ENCODE measurements at places on chromosomes 4 and X. TPM values are rescaled to one million over a fixed set of nuclear protein-coding genes. Genes with fewer than 3 reads are reported as not detected.
A peak's percentile ranks its signal among the peaks of the same experiment; 100 is the strongest.

Gene SPACA5B
- total RNA-seq: not detected

Gene HERC5
- total RNA-seq: 1.3 TPM

DNA sequence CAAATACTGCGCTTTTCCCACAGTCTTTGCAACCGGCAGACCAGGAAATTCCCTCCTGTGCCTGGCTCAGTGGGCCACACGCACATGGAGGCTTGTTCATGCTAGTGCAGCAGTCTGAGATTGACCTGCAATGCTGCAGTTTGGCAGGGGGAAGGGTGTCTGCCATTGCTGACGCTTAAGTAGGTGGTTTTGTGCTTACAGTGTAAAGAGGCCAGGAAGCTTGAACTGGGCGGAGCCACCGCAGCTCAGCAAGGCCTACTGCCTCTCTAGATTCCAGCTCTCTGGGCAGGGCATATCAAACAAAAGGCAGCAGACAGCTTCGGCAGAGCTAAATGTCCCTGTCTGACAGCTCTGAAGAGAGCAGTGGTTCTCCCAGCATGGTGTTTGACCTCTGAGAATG, 390.5 kb upstream of the TECRL start:
- H3K27me3 ChIP-seq: no peaks in the 10 kb centered on the region
- H3K27ac ChIP-seq: no peak overlapping the region
- H3K4me1 ChIP-seq: no peaks in the 10 kb centered on the region
- H3K36me3 ChIP-seq: no peaks in the 10 kb centered on the region
- no peak for DNase-seq

GRCh38 chrX:64758047-64758446, 218.2 kb downstream of the ZC4H2 start:
- DNase-seq: no peak
- peaks cover 2% of the 10 kb centered on the region for H3K27me3 ChIP-seq
- H3K27ac ChIP-seq: no peak overlapping the region
- no peak overlapping the region for H3K4me3 ChIP-seq
- H3K4me1 ChIP-seq: no peaks in the 10 kb centered on the region

DNA sequence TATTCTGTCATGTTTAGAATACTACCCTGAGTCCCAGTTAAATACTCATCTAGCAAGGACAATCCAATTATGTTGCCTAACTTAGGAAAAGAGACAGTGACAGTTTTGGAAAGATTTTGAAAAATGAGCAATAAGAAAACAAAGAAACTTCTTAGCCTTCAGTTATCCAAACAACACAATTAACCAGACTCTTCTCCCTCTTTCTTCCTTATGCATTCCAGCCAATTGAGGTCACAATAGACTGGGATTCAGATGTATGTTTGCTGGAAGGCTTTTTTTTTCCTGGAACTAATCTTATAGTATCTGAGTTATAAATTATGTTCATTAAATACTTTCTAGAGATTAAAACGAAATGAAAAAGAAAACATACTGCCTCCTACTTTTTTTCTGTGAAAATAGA, 109.6 kb downstream of the GUCY2F start:
- H3K27ac ChIP-seq: no peak overlapping the region
- no peaks in the 10 kb centered on the region for H3K36me3 ChIP-seq
- no peaks in the 10 kb centered on the region for H3K27me3 ChIP-seq
- no peaks in the 10 kb centered on the region for H3K4me1 ChIP-seq
- DNase-seq: no peak

DNA sequence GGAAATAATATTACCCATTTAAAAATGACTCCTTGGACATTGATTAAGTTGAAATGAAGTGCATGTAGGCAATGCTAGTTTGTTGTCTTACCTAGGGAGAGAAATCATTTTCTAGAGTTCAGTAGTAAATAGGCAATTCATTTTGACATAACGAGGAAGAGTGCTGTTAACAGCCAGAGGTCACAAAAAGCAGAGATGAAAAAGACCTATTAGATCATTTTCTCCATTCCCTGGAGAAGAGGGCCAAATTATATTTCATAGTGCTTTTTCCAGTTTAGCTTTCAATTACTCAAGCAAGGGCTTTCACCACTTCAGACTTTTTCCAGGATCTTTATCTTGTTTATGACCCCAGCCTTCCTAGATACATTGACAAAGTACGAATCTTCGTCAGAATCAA, 374.3 kb upstream of the GALNT7 start:
- no peak overlapping the region for H3K4me3 ChIP-seq
- H3K27ac ChIP-seq: no peak overlapping the region
- H3K36me3 ChIP-seq: no peaks in the 10 kb centered on the region

DNA sequence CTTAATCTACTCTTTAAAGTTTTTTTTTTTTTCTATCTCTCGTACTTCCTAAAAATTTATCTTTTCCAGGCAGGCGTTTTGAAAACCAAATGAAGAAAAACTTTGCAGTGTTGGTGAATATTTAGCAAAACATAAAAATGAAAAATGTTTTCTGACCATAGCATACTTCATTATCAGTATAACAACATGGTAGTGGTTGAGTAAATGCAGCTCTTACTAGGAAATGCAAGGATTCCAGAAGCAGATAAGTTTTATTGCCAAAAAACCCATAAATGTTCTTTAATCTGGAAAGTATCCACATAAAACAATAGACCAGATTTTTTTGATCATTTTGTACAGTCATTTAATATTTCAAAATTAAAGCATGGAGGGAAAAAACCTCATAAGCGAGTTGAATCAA, 136.9 kb upstream of the GUCY1A1 start:
- no peak for DNase-seq
- no peak overlapping the region for H3K4me3 ChIP-seq
- H3K27me3 ChIP-seq: no peaks in the 10 kb centered on the region
- H3K4me1 ChIP-seq: no peaks in the 10 kb centered on the region

DNA sequence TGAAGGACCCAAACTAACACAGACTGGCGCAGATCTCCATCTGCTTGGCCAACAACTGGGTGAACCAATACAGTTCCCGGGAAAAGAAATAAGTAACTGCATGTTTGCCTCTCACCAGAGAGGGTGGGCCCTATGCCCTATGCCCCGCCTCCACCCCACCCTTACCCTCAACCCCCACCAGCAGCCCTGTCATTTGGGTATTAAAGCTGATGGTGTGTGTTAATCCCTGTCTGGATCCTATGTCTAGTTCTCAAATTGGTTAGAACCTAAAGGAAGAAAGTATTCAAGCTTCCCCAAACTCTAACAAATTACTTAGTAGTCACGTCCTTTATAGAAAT, 19.0 kb downstream of the SMPX start:
- H3K27me3 ChIP-seq: no peaks in the 10 kb centered on the region
- peaks cover 29% of the 10 kb centered on the region for H3K4me1 ChIP-seq
- H3K27ac ChIP-seq: peak overlapping the region; percentile 92
- H3K4me3 ChIP-seq: no peak overlapping the region
- DNase-seq: no peak
- H3K36me3 ChIP-seq: no peaks in the 10 kb centered on the region

DNA sequence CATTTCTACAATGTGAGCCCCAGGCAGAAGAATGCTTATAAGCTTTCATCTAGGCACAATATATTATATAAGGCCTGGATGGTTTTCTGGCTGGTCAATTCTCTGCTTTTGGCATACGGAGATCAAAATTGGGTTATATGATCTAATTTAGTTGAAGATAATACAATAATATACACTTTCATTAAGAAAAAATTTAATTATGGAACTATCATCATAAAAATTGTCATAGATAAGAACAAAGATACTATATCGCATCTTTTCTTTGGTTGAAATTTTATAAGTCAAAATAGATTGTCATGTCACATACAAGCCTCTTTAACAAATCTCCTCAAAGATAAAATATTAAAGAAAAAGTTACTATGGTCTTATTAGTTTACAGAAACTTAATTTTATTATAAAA, 17.1 kb downstream of the DMD start:
- H3K4me3 ChIP-seq: no peak overlapping the region
- no peak for DNase-seq
- H3K4me1 ChIP-seq: peaks cover 30% of the 10 kb centered on the region
- H3K27ac ChIP-seq: peak overlapping the region; percentile 74

GRCh38 chr4:87557348-87557747, 28.2 kb upstream of the SPARCL1 start:
- no peak for DNase-seq
- no peak overlapping the region for H3K4me3 ChIP-seq
- H3K36me3 ChIP-seq: no peaks in the 10 kb centered on the region
- H3K27ac ChIP-seq: no peak overlapping the region
- no peaks in the 10 kb centered on the region for H3K4me1 ChIP-seq

- no peaks in the 10 kb centered on the region for H3K36me3 ChIP-seq
- H3K4me3 ChIP-seq: no peak overlapping the region
- H3K4me1 ChIP-seq: no peaks in the 10 kb centered on the region
- DNase-seq: no peak
- H3K27ac ChIP-seq: no peak overlapping the region
Observed at GRCh38 chr4:91764085-91764484, 539.7 kb upstream of the GRID2 start.

DNA sequence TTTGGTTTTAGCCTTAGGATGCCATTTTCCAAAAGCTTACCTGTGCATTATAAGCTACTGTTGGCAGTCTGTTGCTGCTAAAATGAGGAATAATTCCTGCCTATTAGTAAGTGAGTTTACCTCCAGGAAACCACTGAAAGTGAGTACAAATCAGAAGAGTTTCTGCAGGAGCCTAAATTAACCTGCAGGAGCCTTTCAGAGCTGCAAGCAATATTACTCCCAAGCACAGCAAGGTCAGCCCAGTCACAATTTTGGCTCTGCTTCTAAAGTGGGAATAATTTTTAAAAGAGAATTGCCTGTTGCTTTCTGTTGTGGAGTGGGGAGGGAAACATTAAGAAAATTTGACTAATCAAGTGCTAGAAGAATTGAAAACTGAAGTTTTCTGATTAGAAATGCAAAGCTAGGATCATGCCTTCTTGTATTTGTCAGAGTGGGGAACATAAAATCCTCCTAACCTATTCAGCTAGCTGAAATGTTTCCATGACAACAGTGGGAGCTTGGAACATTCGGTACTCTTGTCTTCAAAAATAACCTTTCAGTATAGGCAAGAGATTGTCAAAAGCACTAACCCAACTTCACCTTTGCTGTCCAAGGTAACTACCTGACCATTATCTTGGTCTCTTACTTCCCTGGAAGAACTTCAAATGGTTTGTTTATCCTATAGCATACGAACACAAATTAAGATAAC, 193.2 kb downstream of the COMMD8 start:
- H3K27ac ChIP-seq: no peak overlapping the region
- no peaks in the 10 kb centered on the region for H3K27me3 ChIP-seq
- H3K4me1 ChIP-seq: no peaks in the 10 kb centered on the region
- no peak overlapping the region for H3K4me3 ChIP-seq

DNA sequence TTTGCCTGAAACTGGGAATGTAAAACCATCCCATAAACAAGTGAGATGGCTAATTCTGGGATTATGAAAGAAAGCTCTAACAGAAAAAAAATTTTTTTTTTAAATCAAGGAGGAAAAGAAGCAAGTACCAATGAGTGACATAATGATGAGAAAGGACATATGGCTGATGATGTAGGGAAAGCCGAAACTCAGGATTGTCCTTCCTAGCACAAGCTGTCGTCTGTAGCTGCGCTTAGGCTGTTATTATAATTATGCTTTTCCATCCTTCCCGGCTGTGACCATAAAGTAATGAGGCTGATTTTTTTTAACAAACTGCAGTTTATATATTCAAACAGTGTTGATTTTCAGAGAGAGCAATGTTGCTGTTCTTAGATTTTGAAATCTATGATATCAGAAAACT, 209.8 kb upstream of the NOCT start:
- no peak overlapping the region for H3K27ac ChIP-seq

DNA sequence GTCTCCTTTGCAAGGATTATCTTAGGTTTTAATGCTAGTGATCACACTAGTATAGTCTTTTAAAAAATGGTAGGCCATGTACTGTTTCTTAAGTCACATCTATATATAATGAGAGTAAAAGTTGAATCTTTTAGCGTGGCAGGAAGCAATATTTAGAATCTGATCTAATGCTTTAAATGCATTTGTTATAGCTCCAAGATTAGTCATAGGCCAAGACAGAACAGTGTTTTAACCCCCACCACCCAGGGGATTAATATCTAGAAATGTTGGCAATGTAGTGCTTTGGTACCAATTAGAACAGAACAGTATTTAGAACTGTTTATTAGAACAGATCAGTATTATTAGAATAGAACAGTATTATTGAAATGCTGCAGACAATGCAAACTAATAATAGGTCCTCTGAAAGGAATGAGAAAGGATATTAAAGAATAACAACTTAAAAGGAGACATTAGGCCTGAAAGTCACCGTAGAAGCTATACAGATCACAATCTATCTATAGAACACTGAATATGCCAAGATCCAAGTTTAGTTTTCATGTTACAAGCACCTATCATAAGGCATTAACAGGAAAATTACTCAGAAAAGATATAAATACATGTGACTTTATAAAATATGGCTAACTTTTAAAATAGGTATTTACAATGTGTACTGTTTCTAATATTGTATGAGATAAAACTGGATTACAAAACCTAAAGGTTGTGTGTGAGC, 146.2 kb downstream of the NPNT start:
- H3K4me1 ChIP-seq: peaks cover 8% of the 10 kb centered on the region
- no peak overlapping the region for H3K4me3 ChIP-seq
- no peaks in the 10 kb centered on the region for H3K27me3 ChIP-seq
- DNase-seq: no peak

DNA sequence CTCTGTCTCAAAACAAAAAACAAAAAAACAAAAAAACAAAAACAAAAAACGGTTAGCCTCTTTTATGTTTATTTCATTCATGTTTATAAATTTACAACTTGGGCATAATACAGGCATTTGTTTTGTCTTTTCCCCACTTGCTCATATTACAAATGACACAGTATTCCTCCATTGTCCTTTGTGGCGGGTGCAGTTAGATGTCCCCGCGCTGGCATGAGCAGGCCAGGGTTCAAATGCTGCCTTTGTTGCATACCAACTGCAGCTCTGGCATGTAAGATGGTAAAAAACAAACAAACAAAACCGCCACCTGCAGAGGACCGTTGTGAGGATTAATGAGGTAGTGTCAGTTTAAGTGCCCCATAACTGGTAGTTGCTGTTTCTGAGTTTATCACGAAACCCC, 16.1 kb upstream of the HPF1 start:
- H3K4me1 ChIP-seq: no peaks in the 10 kb centered on the region
- H3K4me3 ChIP-seq: no peak overlapping the region
- peaks cover 9% of the 10 kb centered on the region for H3K27me3 ChIP-seq
- DNase-seq: no peak
- no peak overlapping the region for H3K27ac ChIP-seq

DNA sequence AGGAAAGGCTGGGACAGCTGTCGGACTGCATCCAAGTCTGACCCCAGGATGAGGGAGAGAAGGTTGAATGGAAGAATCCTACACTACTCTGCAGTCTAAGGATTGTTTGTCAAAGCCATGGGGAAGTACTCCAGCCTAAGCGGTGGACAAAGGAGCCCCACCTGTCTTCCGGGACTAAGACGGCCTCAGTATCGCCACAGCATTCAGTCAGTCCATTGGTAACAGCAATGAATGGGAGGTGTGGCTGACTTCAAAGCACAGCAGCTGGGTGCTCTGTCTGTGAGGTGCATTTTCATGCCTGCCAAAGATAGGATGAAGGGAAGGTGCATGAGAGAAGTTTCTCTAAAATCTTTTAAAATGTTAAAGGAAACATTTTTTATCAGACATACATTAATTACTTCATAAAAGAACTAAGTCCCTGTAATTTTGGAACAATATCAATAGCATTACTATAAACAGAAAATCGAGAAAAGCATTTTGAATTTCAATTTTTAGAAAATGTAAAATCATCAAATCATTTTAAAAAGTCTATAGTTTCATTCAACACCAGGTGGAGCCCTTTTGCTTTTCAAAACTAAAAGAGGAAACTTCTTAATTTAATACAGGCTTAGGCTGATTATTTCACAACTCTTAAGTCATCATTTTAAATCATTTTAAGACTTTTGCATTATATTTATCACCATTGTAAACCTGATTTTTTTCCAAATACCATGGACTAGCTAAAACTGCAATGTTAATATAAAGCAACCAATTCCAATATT, 27.6 kb upstream of the INTU start:
- H3K27me3 ChIP-seq: peaks cover 5% of the 10 kb centered on the region
- no peak overlapping the region for H3K4me3 ChIP-seq
- H3K36me3 ChIP-seq: no peaks in the 10 kb centered on the region
- no peak overlapping the region for H3K27ac ChIP-seq
- H3K4me1 ChIP-seq: no peaks in the 10 kb centered on the region

Measured in gastrocnemius medialis (tissue), 4 donors.